Breast epithelium (tissue), 4 donors: ENCODE measurements at places on chromosomes 5 and 9. TPM values are rescaled to one million over a fixed set of nuclear protein-coding genes. Genes with fewer than 3 reads are reported as not detected.

Gene SLC12A7
- total RNA-seq, result 21.4 TPM

Gene FGF10
- total RNA-seq, result 13.9 TPM

Gene C5orf58
- 0.15 TPM for total RNA-seq

GRCh38 chr5:159094745-159095144 lies 5.0 kb downstream of the EBF1 start:
- peak overlapping the region; percentile 75 for H3K4me3 ChIP-seq
- H3K4me1 ChIP-seq, result no peaks in the 10 kb centered on the region
- no peaks in the 10 kb centered on the region for H3K36me3 ChIP-seq
- H3K27me3 ChIP-seq, result no peaks in the 10 kb centered on the region
- peak overlapping the region; percentile 94 for H3K27ac ChIP-seq

GRCh38 chr5:69105996-69106906 lies 12.4 kb downstream of the SLC30A5 start:
- no peaks in the 10 kb centered on the region for H3K4me1 ChIP-seq
- no peak overlapping the region for H3K4me3 ChIP-seq
- H3K27me3 ChIP-seq, result no peaks in the 10 kb centered on the region
- peaks cover 4% of the 10 kb centered on the region for H3K36me3 ChIP-seq
- H3K27ac ChIP-seq, result no peak overlapping the region

DNA sequence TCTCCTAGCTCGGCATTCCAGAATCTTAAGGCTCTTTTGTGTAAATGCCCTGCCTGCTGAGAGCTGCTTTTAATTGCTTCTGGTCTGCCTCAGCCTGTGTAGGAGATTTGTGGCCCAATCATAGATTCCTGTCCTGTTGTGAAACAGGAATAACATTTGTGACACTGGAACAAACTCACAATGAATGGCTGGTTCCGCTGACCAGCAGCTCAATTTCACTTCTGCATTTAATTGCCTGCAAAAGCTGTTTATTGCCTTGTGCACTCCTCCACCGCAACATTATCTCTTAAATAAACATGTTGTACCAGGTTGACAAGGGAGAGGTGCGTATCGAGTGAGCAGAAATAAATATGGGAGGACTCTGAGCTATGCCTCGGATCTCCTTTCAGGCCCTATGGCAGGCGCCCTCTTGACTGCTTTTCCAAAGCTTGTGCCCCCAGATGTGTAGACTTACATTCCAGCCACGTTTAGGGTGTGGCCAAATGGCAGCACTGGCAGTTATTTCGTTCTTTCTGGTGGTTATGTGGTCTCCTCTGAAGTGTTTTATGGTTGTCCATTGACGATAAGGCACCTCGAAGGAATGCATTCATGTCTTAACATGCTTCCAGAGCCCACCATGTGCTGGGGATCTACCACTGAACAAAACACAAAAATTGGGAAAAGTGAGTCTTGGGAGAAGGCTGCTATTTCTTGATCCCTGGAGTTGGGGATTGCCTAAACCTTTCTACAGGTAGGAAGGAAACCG lies 58.1 kb downstream of the DMRT1 start:
- no peaks in the 10 kb centered on the region for H3K27me3 ChIP-seq
- H3K36me3 ChIP-seq, result no peaks in the 10 kb centered on the region
- DNase-seq, result no peak

DNA sequence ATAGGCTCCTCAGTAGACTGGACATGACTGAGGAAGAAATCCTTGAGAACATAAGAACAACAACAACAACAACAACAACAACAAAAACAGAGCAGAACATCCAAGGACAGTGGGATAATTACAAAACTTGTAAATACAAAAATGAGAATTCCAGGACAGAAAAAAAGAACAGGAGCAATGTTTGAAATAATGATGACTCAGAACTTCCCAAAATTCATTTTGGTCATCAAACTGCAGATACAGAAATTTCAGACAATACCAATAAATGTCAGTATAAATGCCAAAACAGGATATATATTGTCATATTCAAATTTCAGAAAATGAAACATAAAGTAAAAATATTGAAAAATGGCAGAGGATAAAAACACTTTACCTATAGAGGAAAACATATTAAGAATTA lies 259.0 kb downstream of the TRIM36 start:
- no peak for DNase-seq
- H3K27ac ChIP-seq, result no peak overlapping the region
- no peaks in the 10 kb centered on the region for H3K4me1 ChIP-seq
- no peaks in the 10 kb centered on the region for H3K36me3 ChIP-seq
- H3K27me3 ChIP-seq, result no peaks in the 10 kb centered on the region
- no peak overlapping the region for H3K4me3 ChIP-seq

- H3K27ac ChIP-seq, result no peak overlapping the region
- DNase-seq, result no peak
- H3K36me3 ChIP-seq, result no peaks in the 10 kb centered on the region
- H3K27me3 ChIP-seq, result no peaks in the 10 kb centered on the region
- H3K4me3 ChIP-seq, result no peak overlapping the region
Measured at GRCh38 chr9:105328872-105329718, 84.6 kb downstream of the SLC44A1 start.

DNA sequence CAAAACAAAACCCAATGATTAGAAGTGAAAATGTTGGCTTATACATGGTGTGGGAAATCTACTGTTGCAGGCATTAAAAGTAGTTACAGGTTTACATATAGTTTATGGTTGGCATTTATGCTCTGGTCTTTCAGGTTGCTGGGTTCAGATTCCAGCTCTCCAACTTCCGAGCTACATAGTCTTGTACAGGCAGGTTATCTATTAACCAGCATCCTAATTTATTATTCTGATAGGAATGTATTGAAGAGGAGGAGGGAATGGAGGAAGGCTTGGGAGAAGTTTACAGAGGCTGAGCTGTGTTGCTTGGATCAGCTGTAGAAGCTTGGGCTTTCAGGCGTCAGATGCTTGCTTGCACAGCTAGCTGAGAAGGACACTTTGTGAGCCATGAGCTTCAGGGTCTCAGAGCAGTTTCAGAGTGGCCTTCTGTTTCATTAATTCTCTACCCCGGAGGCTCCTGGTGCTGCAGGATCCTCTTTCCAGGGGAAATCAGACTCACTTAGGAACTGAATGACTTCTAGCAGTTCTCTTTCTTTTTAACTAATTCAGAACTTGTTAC lies 11.7 kb upstream of the ERBIN start:
- no peak overlapping the region for H3K4me3 ChIP-seq
- H3K27me3 ChIP-seq, result no peaks in the 10 kb centered on the region
- no peak overlapping the region for H3K27ac ChIP-seq
- no peak for DNase-seq
- H3K4me1 ChIP-seq, result no peaks in the 10 kb centered on the region
- no peaks in the 10 kb centered on the region for H3K36me3 ChIP-seq

- H3K4me3 ChIP-seq, result no peak overlapping the region
- DNase-seq, result no peak
- H3K4me1 ChIP-seq, result no peaks in the 10 kb centered on the region
- no peaks in the 10 kb centered on the region for H3K27me3 ChIP-seq
Measured at GRCh38 chr5:179237770-179238627, 107.3 kb downstream of the ADAMTS2 start.

DNA sequence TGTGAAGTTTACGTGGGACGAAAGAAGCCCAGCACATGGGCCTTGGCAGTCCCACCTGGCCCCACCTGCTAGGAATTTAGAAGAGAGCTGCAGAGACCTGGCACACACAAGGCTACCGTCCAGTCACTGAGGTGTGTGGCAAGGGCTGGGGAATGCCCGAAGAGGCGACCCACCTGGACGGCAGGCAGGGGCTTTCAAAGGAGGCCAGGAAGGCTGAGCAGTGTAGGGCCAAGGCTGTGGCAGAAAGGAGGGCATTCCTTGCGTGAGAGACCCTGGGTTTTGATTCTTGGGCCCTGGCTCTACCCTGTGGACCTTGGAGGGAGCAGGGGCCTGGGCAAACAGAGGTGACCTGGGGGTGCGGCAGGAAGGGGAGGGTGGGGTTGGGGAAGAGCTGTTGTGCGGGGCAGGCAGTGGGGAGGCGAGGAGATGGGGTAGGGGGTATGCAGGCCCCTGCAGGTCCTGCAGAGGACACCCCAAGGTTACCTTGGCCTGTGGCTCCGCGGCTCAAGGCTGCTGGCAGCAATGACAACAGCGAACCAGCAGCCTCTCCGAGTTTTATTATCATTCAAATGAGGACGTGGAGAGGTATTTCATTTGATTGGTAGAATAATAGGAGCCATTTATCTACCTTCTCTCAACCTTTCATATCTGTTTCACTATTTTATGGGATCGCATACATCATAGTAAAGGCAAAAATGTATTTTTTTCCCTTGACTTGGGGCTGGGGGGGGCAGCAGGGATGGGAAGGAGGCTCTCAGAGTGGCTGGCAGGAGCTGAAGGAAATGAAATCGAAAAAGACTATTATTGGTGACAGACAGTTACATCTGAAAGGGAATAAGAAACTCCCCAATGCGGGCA lies 24.8 kb downstream of the TSPAN17 start:
- no peak overlapping the region for H3K4me3 ChIP-seq
- peaks cover 31% of the 10 kb centered on the region for H3K27me3 ChIP-seq
- H3K27ac ChIP-seq, result no peak overlapping the region
- H3K36me3 ChIP-seq, result no peaks in the 10 kb centered on the region

- no peaks in the 10 kb centered on the region for H3K27me3 ChIP-seq
- DNase-seq, result no peak
- H3K4me3 ChIP-seq, result no peak overlapping the region
- H3K27ac ChIP-seq, result no peak overlapping the region
Measured at GRCh38 chr9:21996438-21996837, 1.8 kb downstream of the CDKN2B-AS1 start.

GRCh38 chr5:90878549-90879196 lies 320.1 kb downstream of the ADGRV1 start:
- no peaks in the 10 kb centered on the region for H3K27me3 ChIP-seq
- no peaks in the 10 kb centered on the region for H3K4me1 ChIP-seq
- no peak for DNase-seq
- peak overlapping the region; percentile 62 for H3K27ac ChIP-seq

GRCh38 chr5:142767911-142768310 lies 2.3 kb upstream of the ARHGAP26 start:
- no peak for DNase-seq
- H3K4me3 ChIP-seq, result no peak overlapping the region
- no peak overlapping the region for H3K27ac ChIP-seq
- H3K36me3 ChIP-seq, result no peaks in the 10 kb centered on the region

- no peak overlapping the region for H3K27ac ChIP-seq
Measured at GRCh38 chr9:133968428-133968827, 23.7 kb downstream of the VAV2 start.

DNA sequence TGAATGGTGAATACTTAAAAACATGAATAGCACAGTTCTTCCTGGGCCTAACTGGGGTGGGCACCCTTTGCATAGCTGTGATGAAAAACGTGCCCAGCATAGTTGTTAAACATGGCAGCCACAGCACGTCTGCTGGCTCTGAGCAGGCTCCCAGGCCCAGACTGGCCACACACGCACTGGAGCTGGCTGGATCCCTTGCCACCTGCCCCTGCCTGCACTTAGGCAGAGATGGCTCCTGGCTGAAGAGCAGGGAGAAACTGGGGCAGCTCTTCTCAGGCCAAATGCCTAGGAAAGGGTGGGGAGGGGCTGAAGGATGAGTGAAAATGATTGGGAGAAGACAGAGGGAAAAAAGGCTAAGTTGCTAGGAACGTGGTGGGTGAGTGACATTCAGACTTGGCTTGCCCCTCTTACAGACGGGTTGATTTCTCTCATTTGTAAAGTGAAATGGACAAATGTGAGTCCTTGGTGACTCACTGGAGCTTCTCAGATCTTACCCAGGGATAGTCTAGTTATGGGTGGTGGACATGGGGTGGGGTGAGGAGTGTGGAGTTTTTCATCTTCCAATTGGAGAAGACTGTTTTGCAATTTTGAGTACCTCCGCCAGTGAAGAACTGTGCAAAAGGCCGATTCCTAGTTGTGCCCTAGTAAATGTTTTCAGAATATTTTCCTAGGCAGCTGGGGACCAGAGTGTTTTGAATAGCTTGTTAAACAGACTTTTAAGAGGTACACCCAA lies 42.4 kb downstream of the TRIO start:
- H3K4me1 ChIP-seq, result peaks cover 7% of the 10 kb centered on the region
- no peak for DNase-seq
- no peaks in the 10 kb centered on the region for H3K36me3 ChIP-seq
- H3K27me3 ChIP-seq, result no peaks in the 10 kb centered on the region
- no peak overlapping the region for H3K4me3 ChIP-seq
- peak overlapping the region; percentile 71 for H3K27ac ChIP-seq

- no peaks in the 10 kb centered on the region for H3K4me1 ChIP-seq
- no peak overlapping the region for H3K4me3 ChIP-seq
- H3K36me3 ChIP-seq, result no peaks in the 10 kb centered on the region
- no peak for DNase-seq
- no peaks in the 10 kb centered on the region for H3K27me3 ChIP-seq
- H3K27ac ChIP-seq, result no peak overlapping the region
Measured at GRCh38 chr9:125883565-125884217, 136.5 kb downstream of the PBX3 start.

DNA sequence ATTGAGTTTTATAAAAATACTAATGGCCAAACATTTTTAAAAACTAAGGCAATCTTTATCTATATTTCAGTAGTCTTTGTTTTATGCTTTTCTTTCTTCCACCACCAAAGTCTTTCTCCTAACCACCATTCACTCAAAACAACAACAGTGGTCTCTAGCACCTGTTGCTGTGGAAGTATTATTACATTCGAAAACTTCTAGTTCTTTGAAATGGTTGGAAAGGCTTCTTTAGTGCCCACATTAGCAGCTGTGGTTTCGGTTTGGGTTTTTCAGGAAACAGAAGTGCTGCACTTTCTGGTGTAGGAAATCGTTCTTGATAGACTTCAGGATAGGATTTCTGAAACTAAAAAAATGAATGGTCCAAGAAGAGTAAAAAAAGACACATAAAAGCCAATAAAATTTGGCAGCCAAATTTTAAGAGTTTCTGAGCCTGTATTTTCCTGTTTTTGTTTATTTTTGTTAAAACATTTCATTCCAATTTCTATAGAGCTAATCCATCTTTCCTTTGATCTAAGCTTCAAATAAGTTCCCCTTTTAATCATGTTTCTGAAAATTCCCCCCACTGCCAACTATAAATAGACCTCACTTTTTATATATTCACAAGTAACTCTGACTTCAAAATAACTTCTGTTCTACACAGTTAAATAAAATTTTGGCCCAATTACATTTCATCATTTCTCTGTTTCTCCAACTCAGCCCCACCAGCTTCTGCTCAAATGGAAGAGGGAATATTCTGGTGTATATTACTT lies 102.2 kb downstream of the DEPDC1B start:
- no peak for DNase-seq
- H3K36me3 ChIP-seq, result no peaks in the 10 kb centered on the region
- H3K27me3 ChIP-seq, result no peaks in the 10 kb centered on the region
- H3K27ac ChIP-seq, result no peak overlapping the region

GRCh38 chr9:137781906-137782585 lies 95.5 kb upstream of the CACNA1B start:
- H3K27me3 ChIP-seq, result no peaks in the 10 kb centered on the region
- H3K27ac ChIP-seq, result no peak overlapping the region
- no peaks in the 10 kb centered on the region for H3K4me1 ChIP-seq
- H3K4me3 ChIP-seq, result no peak overlapping the region
- no peaks in the 10 kb centered on the region for H3K36me3 ChIP-seq
